Natural killer cell treated with Interleukin-12 subunit alpha and Interleukin-12 subunit beta and Interleukin-15 and Interleukin-18, amount 100 ng/mL, for 72 hours (primary cell): ENCODE measurements at places on chromosomes 3 and 15. TPM values are rescaled to one million over a fixed set of nuclear protein-coding genes. Genes with fewer than 3 reads are reported as not detected.

DNA sequence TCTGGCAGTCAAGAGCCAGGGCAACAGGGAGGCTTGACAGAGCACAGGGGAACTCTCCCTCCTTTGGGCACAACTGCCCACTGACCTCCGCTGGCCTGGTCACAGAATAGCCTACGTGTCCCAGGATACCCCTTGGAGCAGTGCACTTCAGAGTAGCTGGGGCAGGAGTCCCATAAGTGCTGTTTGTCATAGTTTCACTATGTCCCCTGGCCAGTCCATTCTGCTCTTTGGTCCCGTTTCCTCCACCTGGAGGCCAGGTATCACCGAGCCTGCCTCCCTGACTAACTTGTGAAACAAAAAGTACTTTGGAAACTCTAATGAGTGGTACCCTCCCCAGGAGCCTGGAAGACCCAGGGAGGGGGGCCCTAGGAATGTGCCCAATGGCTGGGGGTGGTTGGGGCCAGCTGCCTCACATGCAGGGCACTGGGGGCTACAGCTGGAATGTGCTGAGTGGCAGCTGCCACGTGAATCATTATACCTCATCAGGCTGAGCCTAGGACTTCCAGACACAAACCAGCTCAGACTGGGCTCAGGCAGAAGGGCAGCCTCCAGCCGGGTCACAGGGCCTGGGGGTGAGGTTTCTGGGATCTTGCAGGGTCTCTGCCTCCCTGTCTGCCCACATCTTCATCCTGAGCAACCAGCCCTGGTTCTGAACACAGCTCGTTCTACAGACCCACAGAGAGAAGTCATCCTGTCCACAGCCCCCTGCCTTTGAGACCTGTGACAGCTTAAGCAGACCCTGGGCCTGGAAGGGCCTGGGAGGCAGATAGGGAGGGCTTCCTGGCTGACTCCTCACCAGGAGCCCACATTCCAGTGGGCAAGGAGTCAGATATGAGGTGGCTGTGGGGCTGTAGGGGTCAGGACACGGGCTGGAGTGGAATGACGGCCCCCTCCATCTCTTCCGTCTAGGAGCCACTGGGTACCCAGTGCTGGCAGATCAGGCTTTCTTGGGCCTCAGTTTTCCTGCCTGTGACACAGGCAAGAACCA lies 914 bp upstream of the PTH1R start:
- no peaks in the 10 kb centered on the region for H3K36me3 ChIP-seq
- peaks cover 12% of the 10 kb centered on the region for H3K27me3 ChIP-seq
- H3K4me1 ChIP-seq = peaks cover 20% of the 10 kb centered on the region

DNA sequence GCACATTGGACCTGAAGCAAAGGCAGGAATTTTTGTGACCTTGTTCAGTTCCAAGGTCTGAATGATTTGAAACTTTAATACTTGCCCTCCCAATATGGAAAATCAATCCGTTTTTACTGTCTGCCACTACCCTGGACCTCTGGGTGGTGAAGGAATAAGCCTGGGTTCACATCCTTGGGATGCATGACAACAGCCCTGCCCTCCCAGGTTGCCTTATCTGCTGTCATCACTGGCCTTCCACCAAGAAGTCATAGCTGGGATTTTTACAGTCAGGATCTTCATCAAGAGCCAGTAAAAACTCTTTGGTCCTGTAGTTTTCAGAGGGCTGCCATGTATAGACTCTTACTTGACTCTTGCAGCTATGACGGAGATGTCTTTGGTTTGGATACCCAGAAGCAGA lies 128.6 kb downstream of the MYLK start:
- H3K4me3 ChIP-seq = no peak overlapping the region
- no peaks in the 10 kb centered on the region for H3K4me1 ChIP-seq
- no peak overlapping the region for H3K27ac ChIP-seq
- H3K27me3 ChIP-seq = peaks cover 6% of the 10 kb centered on the region

- DNase-seq = no peak
- H3K36me3 ChIP-seq = no peaks in the 10 kb centered on the region
- peaks cover 6% of the 10 kb centered on the region for H3K27me3 ChIP-seq
- H3K27ac ChIP-seq = no peak overlapping the region
These were observed 26.1 kb upstream of the SSR3 start for GRCh38 chr3:156581033-156581432.

DNA sequence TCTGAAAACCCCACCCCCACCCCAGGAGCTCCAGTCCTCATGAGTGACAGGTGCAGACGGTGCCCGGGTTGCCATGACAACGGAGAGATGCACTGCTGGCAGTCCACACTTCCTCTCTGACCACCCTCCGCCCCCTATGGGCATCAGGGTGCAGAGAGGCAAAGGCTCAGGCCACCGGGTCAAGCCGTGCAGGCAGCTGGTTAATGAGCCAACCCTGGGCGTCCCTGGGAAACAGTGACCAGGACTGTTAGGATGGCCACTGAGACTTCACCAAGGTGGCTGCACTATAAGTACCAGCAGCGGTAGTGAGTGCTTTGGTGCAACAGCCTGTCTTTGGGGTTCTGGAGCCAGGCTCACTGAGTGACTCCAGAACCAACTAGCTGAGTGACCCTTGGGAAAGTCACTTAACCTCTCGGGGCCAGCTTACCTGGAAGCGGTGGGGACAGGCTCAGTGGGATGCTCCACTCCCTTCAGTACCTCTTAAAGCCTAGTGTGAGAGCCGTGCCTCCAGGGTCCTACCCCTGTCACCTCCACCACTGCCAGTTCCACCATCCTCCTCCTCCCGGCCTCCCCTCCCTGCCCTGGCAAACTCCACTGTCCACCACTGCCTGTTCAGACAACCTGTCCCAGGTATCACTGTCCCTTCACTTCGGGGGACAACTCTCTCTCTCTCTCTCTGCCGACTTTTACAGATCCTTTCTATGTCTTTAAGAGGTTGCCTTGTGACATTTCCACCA lies 121.0 kb upstream of the PRR20G start:
- no peaks in the 10 kb centered on the region for H3K27me3 ChIP-seq
- no peaks in the 10 kb centered on the region for H3K36me3 ChIP-seq
- no peaks in the 10 kb centered on the region for H3K4me1 ChIP-seq
- no peak overlapping the region for H3K27ac ChIP-seq

DNA sequence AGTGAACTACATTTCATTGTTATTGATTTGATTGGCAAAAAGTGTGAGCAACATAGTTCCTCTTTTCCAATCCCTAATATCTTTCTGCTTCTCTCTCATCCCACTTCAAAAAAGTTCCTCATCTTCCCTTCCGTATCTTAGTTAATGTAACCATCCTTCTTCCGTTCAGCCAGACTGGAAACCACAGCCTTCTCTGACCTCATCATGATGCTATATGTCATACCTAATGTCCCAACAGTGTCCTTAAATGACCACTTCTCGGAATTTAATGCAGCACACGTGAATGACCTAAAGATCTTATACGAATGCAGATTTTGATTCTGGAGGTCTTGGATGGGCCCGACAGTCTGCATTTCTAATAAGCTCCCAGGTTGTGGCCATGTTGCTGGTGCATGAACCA lies 320.3 kb upstream of the SATB1 start:
- H3K27me3 ChIP-seq = no peaks in the 10 kb centered on the region
- DNase-seq = no peak
- no peaks in the 10 kb centered on the region for H3K36me3 ChIP-seq
- H3K4me3 ChIP-seq = peak overlapping the region; percentile 73

GRCh38 chr3:126620738-126621137 lies 34.2 kb downstream of the TXNRD3 start:
- H3K36me3 ChIP-seq = no peaks in the 10 kb centered on the region
- no peak overlapping the region for H3K27ac ChIP-seq
- no peak for DNase-seq
- no peak overlapping the region for H3K4me3 ChIP-seq

- no peak overlapping the region for H3K27ac ChIP-seq
- DNase-seq = peak; percentile 13
- H3K36me3 ChIP-seq = no peaks in the 10 kb centered on the region
- H3K4me1 ChIP-seq = no peaks in the 10 kb centered on the region
These were observed 46.6 kb downstream of the FBLN2 start for GRCh38 chr3:13595485-13595884.

DNA sequence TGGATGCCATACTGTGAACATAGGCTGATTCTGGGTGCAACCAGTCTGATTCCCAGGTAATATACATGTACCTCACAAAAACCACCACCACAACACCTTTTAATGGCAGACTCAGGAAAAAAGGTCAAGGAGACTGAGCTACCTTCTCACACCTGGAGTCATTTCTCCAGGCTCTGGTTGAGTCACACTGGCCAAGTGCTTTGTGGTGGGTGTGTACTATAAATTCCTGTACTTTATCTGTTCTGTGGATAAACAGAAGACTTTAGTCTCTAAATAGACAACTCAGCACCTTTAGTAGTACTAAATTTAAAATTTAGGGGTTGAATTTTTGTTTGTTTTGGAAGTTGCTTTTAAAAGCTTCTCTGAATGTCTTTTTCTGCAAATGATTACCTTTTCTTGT lies 46.7 kb downstream of the TOP2B start:
- peaks cover 4% of the 10 kb centered on the region for H3K4me1 ChIP-seq
- H3K36me3 ChIP-seq = peaks cover 16% of the 10 kb centered on the region
- no peaks in the 10 kb centered on the region for H3K27me3 ChIP-seq
- no peak overlapping the region for H3K27ac ChIP-seq
- DNase-seq = no peak

GRCh38 chr3:140198242-140198641 lies 263.3 kb downstream of the CLSTN2 start:
- H3K27me3 ChIP-seq = peaks cover 23% of the 10 kb centered on the region
- H3K27ac ChIP-seq = no peak overlapping the region
- no peak for DNase-seq
- no peaks in the 10 kb centered on the region for H3K4me1 ChIP-seq
- no peak overlapping the region for H3K4me3 ChIP-seq
- H3K36me3 ChIP-seq = peaks cover 4% of the 10 kb centered on the region

DNA sequence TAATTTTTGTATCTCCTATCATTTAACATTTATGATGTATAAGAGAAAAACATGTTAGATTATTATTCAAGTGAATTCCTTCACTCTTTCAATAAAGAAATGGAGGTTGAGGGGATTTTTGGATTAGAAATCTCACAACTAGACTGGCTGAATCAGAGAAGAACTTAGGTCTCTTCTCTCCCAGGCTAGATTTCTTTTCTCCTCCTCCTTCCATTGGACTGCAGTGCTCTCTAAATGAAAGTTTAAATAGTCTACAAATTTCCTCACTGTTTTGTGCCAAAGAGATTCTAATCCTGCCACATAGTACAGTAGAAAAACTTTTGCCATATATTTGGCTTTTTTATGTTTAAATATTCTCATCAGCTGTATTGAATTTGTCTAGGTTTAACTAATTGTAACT lies 65.8 kb downstream of the ECT2 start:
- no peak overlapping the region for H3K27ac ChIP-seq
- H3K4me1 ChIP-seq = no peaks in the 10 kb centered on the region
- no peaks in the 10 kb centered on the region for H3K36me3 ChIP-seq

The NCKIPSD gene
- 22.7 TPM for total RNA-seq

The TPM1 gene
- total RNA-seq = 7.0 TPM

The ERICH6 gene
- total RNA-seq = 0.33 TPM
